T-helper 1 cell treated with Interleukin-12 subunit alpha and Interleukin-12 subunit beta and Interleukin-4 antibody, amounts not matched to agents 30 ng/mL and 1 ng/mL, for 36 hours (primary cell): ENCODE measurements at places on chromosomes 5 and 9. TPM values are rescaled to one million over a fixed set of nuclear protein-coding genes. Genes with fewer than 3 reads are reported as not detected.

The GPR21 gene
- total RNA-seq, result 0.32 TPM in 1 of 2 replicates, not detected in the other

The SPACA9 gene
- total RNA-seq, result 1.1 and 1.5 TPM in 2 replicates

The NRARP gene
- total RNA-seq, result 1.5 and 1.8 TPM in 2 replicates

The SLCO6A1 gene
- not detected in 2 replicates for total RNA-seq

The PCDHA7 gene
- not detected in 2 replicates for total RNA-seq
